ENCODE measurements at places on chromosomes 6 and 20.

DNA sequence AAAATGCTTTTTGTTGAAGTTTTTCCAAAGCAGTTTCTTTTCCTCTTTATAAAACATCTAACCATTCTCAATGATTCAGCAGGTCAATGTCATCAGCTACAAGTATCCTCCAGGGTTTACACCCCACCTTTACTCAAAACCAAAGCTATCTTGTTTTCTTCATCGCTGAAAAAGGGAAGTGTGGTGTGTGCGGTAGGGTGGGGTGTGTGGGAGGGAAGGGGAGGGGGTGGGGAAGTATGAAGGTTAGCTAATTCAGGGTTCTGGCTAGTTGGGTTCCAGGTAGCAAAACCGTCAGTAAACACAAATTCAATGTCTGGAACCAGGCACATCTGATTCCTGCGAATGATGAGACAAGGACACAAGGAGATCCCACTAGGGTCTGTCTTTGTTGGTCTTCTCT is 189.6 kb downstream of the GJA10 start:
- DNase-seq: peak; percentile 82

GRCh38 chr6:168619560-168620314 is 178.8 kb downstream of the SMOC2 start:
- DNase-seq: peak; percentile 19

GRCh38 chr6:149942461-149942829 is 631 bp downstream of the ULBP2 start:
- DNase-seq: no peak

DNA sequence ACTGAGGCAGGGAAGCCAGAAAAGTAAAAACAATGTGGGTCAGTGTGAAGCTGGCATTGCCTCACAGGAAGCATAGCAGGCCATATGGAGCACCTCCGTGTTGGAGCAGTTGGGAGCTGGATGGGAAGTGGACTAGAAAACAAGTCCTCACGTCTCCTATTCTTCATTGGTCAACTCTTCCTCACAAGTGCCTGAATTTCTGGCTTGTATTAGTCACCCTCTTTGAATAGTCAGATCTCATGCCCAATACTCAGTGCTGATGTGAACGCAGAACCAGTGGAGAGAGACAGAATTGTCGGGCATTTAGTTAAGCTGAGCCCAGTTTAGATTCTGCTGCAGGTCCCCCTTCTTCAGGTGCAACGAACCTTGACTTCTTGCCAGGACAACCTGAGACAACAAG is 22.3 kb upstream of the RSPO3 start:
- DNase-seq: no peak

GRCh38 chr20:45283551-45284057 is 23.0 kb upstream of the RBPJL start:
- DNase-seq: no peak

DNA sequence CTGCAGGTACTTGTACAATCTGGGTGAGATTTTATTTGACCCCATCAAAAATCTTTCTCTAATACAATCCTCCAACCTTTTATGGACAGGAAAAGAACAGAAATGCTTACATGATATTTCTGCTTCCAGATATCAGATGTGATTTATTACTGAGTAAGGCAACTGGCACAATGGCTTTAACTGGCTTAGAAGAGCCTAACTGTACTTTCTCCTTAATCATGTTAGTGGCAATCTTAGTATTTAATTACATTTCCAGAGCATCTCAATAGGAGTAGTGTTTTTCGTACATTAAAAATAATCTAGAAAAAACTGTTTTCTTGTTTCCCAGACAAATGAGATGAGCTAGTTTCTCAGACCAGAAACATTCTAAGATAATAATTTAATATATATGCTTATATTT is 251.6 kb downstream of the KCNQ5 start:
- DNase-seq: no peak

- no peak for DNase-seq
Measured at GRCh38 chr6:41100871-41101287, 28.1 kb downstream of the NFYA start.

DNA sequence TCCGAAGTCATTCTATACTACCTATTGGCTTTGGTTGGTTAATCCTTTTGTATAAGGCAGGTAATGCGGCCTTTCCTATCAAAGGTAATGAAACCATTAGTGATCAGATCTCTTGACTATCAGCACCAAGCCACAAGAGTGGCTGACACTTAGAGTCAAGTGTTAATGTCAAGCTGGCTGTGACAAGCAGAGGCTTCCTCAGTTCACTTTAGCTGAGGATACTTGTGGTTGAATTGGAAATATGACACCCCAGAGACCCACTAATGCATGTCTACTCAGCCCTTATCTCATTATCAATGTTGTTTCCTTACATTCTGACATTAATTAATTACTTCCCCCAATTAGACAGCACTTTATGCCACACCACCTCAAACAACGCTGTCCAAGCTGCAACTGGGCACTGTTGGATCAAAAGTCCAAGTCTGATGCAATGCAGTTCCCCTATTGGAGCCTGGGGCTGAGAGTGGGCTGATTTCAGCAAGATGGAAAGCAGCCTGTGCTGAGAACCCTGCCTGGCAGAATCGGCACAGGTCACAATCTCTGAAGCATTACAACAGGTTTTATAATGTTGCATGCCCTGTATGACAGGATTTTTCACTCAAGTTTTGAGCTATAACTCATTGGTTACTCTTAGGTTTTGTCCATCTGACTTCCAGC is 273.5 kb downstream of the COL12A1 start:
- peak; percentile 3 for DNase-seq

DNA sequence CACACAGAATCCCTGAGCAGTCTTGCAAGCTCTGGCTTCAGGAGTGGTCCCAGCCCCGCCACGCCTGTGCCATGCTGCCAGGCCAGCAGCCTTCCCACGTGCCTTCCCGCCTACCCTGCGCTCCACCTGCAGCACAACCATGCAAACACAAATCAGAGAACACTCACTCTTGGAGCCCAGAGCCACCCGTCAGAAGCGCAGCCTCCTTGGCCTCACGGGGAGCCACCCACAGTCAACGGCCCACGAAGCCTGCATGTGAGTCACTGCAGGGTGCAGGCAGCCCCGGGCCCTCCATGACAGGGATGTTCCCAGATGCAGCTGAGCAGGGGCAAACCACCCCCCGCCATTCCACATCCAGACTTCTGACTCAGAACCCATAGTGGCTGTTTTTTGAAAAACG is 217.0 kb downstream of the DLL1 start:
- DNase-seq: no peak

- DNase-seq: no peak
Measured at GRCh38 chr6:130968476-130968875, 94.6 kb downstream of the EPB41L2 start.

DNA sequence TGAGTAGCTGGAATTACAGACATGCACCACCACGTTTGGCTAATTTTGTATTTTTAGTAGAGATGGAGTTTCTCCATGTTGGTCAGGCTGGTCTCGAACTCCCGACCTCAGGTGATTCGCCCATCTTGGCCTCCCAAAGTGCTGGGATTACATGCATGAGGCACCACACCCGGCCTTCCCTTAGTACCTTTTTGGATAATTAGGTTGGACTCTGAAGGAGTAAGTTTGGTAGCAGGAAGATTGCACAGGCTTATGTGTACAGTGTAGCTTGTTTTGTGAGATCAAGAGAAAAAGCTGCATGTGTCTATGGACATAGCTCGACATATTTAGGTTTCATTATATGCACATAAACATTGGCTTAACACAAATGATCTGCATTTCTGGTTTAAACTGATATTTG is 116.8 kb downstream of the NCOA3 start:
- no peak for DNase-seq

- DNase-seq: no peak
Measured at GRCh38 chr6:119960036-119960435, 610.5 kb upstream of the MAN1A1 start.

DNA sequence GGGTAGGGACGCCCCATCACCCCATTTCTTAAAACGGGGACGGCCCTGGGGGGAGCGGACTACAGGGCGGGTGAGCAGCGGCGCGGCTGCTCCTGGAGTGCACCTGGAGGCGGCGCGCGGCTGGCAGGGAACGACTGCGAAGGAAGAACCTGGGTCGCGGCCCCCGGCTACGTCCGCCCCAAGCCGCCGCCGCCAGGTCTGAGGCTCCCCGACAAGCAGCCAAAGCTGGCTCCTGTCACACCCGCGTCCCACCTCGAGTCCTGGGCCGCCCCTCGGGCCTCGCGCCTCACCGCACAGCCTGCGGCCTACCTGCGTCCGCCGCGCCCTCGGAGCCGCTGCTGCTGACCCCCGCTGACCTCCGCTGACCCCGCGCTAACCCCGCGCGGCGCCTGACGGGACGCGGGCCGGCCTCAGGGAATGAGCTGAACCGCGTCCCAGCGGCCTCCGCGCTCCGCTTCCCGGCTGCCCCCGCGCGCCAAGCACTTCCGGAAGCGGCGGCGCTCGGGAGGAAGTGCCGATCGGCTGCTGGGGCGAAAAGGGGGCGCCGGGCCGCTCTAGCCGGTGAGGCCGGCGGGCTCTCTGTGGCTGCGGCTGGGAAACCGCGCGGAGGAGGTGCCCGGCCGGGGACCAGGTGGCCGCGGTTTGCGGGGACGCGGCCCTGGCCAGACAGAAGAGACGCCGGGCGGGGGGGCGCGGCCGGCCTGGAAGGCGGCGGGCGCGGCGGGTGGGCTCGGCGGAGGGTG is at the start of the genes ARFRP1 and ZGPAT:
Gene ARFRP1 (minus strand): TSS at position 419 of the 743 bp plus-strand sequence. CDS start 885 bp downstream, outside the sequence.
Gene ZGPAT (plus strand): TSS at position 482 of the 743 bp plus-strand sequence. CDS start 542 bp downstream, outside the sequence.
- peak; percentile 97 for DNase-seq

DNA sequence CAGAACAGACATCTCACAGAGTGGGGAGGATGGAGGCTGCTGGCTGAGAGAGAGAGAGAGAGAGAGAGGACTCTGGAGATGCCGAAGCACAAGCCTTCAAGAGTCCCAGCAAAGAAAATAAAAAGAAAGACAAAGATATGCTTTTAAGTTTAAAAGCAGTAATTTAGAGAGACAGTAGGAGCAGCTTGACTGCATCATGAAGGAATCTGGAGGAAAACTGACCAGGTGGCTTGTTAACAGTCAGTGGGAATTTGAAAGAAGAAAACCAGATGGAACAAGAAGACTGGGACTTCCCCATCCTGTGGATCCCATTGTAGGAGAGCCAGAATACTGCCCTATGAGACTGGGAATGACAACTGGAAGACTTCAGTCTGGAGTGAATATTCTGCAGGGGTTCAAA is 46.3 kb upstream of the PLN start:
- no peak for DNase-seq

DNA sequence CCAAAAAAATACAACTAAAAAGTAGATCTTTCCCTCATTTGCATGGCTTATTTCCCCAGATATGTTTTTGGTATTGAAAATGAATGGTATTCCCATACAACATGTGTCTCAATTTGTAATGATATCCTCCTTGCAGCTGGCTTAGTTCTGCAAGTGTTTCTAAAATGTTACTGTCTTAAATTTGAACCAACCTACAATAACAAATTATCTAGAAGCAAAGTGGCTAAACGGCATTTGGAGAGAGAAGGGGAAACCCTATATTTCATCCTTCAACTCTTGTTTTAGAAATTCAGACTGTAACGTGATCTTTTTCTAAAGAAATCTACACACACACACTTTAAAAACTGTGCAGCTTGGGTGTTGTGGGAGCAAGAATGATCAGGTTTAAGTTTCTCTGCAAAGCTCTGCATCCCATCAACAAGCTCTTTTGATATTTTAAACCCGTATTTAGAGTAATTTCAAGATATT is 153.0 kb downstream of the SOBP start:
- DNase-seq: no peak

DNA sequence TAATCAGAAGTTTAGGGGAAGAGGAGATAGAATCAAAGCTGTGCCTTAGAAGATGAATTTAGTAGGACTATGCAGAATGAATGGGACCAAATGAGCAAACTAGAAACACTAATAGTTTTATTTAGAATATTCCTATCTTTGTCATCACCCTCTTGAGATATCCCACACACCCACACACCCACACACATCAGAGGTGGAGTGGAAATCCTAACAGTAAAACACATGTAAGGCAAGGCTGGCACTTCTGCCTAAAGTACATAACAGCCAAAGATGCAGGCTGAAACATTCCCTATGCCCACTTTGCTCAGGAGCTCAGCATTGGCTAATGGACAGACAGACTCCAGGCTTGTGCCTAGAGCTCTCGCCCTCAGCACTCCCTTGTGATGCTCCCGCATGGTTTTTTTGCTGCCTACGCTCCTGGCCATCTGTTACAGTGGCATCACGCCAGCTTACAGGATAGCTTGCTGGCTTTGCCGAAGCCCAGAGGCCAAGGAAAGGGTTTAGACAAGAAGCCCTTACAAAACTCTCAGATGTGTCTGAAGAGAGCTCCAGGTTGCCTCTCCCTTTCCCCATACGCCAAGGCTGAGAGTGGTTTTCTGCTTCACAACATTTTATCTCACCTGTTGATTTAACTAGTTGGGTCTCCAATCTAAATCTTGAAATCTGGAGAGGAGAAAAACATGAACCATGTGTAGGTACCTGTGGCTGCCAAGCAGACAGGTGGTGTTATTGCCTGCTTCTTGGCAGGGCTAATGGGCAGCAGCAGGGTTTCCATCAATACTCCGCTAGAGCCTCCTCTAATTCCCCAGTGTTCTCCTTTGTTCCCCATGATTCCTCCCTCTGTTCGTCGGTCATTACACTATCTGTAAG is 282.6 kb upstream of the ID4 start:
- DNase-seq: no peak

DNA sequence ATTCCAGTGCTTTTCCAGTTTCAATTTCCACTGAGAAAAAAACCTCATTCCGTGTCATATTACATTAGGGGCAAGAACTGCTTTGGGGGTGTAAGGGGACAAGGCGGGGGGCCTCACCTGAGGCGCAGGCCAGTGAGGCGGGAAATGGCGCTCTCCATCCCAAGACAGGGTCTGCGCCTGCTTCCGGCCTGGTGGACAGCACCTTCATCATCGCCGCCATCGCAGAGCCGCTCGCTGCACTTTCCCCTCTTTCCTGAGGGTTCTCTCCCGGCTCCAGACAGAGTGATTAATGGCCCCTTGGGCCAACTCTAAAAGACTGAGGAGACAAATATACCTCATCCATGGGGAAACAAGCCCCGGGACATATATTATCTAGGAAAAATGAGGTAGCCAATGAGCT is 270.0 kb upstream of the SOX4 start:
- DNase-seq: no peak

DNA sequence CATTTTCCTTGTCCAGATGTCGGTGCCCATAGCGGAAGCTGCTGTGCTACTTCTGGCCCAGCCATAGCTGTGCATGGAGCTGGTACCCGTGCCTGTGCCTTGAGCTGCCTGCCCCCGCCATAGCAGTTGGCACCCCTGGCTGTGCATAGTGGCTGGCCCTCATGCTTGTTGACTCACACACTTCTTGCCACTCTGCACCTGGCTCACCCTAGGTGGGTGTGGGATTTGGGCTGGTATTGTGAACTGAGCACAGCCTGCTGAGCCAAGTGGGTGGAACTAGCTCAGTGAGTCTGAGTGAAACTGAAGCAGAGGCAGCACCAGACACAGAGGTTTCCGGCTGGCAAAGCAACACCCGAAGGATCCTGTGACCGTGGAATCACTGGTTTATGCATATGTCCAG is 689.5 kb upstream of the EYS start:
- no peak for DNase-seq

DNA sequence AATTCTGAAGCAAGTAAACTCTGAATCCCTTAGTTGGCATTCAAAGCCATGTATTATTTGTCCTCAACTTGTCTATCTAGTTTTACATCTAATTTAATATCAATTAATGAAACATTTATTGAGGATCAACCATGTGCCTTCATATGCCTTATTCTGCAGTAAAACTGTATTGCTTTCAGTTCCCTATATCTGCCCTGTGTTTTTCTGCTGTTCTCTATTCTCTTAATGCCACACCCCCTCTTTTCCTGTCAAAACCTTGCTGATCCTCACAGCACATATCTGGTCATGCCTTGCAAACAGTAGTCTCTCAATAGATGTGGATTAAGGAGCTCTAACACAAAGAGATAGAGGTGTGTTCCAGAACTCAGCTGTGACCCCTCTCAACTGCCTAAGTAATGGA is 2.0 kb downstream of the FIG4 start:
- DNase-seq: peak; percentile 17
